ENCODE measurements at places on chromosomes 13 and 19.

DNA sequence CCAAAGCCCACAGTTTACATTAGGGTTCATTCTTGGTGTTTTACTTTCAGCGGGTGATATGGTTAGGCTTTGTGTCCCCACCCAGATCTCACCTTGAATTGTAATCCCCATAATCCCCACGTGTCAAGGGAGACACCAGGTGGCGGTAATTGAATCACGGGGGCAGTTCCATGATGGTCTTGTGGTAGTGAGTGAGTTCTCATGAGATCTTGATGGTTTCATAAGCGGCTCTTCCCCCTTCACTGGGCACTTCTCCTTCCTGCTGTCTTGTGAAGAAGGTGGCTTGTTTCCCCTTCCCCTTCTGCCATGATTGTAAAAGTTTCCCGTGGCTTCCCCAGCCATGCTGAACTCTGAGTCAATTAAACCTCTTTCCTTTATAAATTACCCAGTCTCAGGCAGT, 12.0 kb downstream of the FPR2 start:
- H3K4me3 ChIP-seq, result no peak overlapping the region
- no peak overlapping the region for H3K27ac ChIP-seq
- no peaks in the 10 kb centered on the region for H3K36me3 ChIP-seq
- H3K27me3 ChIP-seq, result no peaks in the 10 kb centered on the region

DNA sequence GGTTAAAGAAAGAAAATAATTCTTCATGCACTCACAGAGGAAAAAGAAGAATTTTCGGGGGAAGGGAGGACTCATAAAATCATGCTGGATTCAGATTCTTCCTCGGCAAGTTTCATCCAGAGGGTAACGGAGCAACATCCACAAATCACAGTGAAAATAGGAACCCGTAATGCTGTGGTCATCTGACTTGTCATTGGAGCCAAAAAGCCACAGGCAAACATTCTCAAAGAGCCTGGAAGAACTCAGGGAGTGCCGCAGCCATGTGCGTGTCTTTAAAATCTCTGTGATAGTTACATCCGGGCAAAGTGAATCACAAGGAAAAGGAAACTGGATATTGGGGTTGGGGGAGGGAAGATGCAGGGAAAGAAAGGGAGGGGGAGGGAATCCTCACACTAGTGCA, 33.0 kb upstream of the VSTM2B start:
- H3K27ac ChIP-seq, result no peak overlapping the region
- H3K36me3 ChIP-seq, result no peaks in the 10 kb centered on the region
- no peak overlapping the region for H3K4me3 ChIP-seq
- no peak for DNase-seq
- no peaks in the 10 kb centered on the region for H3K27me3 ChIP-seq

- H3K27ac ChIP-seq, result no peak overlapping the region
- DNase-seq, result no peak
- H3K27me3 ChIP-seq, result no peaks in the 10 kb centered on the region
- H3K36me3 ChIP-seq, result no peaks in the 10 kb centered on the region
- no peaks in the 10 kb centered on the region for H3K4me1 ChIP-seq
- no peak overlapping the region for H3K4me3 ChIP-seq
Measured at GRCh38 chr13:78836238-78836784, 177.4 kb upstream of the OBI1 start.

- DNase-seq, result no peak
- no peaks in the 10 kb centered on the region for H3K36me3 ChIP-seq
- no peaks in the 10 kb centered on the region for H3K4me1 ChIP-seq
- no peaks in the 10 kb centered on the region for H3K27me3 ChIP-seq
- no peak overlapping the region for H3K27ac ChIP-seq
Measured at GRCh38 chr13:22018076-22018835, 347.4 kb downstream of the FGF9 start.

DNA sequence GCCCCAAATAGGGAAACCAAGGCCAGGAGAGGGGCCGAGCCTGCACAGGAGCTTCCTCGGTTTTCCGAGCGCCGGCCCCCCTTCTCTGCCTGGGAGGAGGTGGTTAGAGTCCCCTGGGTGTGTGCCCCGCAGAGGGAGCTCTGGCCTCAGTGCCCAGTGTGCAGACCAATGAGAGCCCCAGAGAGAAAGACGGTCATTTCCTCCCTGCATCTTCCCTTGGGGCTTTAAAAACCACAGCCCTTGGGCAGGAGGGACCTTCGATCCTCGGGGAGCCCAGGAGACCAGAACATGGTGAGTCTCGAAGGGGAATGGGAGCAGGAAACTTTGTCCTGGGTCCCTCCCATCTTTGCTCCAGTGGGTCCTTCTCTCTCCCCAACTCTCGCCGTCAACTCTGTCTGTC, at the start of gene C5AR1:
TSS of gene C5AR1 (plus strand) at position 254 of the 400 bp plus-strand sequence. CDS start at position 289, 35 bp downstream.
- no peaks in the 10 kb centered on the region for H3K36me3 ChIP-seq
- H3K27me3 ChIP-seq, result no peaks in the 10 kb centered on the region
- no peak for DNase-seq
- H3K4me1 ChIP-seq, result no peaks in the 10 kb centered on the region
- H3K4me3 ChIP-seq, result no peak within 1 kb of the TSS

- H3K27ac ChIP-seq, result no peak overlapping the region
- no peaks in the 10 kb centered on the region for H3K27me3 ChIP-seq
- H3K4me3 ChIP-seq, result no peak overlapping the region
- H3K36me3 ChIP-seq, result no peaks in the 10 kb centered on the region
- no peak for DNase-seq
- peaks cover 11% of the 10 kb centered on the region for H3K4me1 ChIP-seq
Measured at GRCh38 chr13:29564818-29565217, 30.7 kb downstream of the SLC7A1 start.

GRCh38 chr13:26688980-26689379, 71.6 kb downstream of the GPR12 start:
- no peak overlapping the region for H3K4me3 ChIP-seq
- H3K36me3 ChIP-seq, result peaks cover 2% of the 10 kb centered on the region
- no peak overlapping the region for H3K27ac ChIP-seq
- no peaks in the 10 kb centered on the region for H3K27me3 ChIP-seq
